ENCODE measurements at places on chromosomes 16 and 17.

DNA sequence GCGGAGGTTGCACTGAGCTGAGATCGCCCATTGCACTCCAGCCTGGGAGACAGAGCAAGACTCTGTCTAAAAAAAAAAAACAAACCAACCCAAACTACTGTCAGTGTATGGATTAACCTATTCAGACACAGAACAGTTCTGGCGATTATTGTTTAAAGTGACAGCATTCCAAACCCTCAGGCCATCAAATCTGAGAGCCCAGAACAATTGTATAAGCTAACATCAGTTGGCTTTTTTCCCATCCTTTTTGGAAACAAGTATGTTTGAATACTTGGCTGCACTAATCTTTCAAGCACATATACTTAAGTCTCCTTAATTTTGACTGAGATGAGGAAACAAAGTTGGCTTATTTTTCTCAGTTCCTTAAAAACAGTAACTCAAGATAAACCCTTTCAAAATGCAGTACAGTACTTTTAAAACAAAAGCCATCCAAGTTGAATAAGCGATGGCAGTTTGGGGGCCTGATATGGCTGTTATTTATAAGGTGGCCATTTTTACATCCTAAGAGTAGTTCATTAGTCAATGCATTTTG is 1.4 kb downstream of the ZSWIM7 start:
- no peak for DNase-seq

GRCh38 chr16:85384833-85385462 is 228.2 kb upstream of the GSE1 start:
- no peak for DNase-seq

GRCh38 chr17:48122665-48123045 is 15.1 kb downstream of the SNX11 start:
- DNase-seq: no peak

DNA sequence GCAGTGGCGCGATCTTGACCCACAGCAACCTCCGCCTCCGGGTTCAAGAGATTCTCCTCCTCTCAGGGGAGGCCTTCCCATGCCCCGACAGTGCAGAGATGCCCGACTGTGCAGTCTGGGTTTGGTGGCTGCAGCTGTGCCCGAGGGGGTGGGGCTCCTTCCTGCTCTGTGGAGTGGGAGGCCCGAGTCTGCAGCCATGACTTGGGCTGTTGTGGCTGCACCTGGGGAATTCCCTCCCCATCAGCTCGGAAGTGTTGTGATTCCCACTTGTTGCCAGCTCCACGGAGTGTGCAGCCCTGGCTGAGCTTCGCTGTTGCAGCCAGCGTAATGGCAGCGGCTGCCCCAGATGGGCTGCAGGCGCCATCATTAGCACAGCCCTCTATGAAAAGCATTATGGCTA is 66.4 kb upstream of the SMIM36 start:
- DNase-seq: no peak

- no peak for DNase-seq
Measured at GRCh38 chr17:78343543-78344201, 16.2 kb downstream of the SOCS3 start.

GRCh38 chr17:1629504-1630310 is 1.1 kb upstream of the SLC43A2 start:
- DNase-seq: no peak

- DNase-seq: no peak
Measured at GRCh38 chr17:63995626-63996025, 2.5 kb upstream of the PRR29 start.

GRCh38 chr17:50972577-50972976 is 106.4 kb upstream of the TOB1 start:
- no peak for DNase-seq

GRCh38 chr17:38702916-38703741 is 1.9 kb upstream of the MLLT6 start:
- DNase-seq: no peak

DNA sequence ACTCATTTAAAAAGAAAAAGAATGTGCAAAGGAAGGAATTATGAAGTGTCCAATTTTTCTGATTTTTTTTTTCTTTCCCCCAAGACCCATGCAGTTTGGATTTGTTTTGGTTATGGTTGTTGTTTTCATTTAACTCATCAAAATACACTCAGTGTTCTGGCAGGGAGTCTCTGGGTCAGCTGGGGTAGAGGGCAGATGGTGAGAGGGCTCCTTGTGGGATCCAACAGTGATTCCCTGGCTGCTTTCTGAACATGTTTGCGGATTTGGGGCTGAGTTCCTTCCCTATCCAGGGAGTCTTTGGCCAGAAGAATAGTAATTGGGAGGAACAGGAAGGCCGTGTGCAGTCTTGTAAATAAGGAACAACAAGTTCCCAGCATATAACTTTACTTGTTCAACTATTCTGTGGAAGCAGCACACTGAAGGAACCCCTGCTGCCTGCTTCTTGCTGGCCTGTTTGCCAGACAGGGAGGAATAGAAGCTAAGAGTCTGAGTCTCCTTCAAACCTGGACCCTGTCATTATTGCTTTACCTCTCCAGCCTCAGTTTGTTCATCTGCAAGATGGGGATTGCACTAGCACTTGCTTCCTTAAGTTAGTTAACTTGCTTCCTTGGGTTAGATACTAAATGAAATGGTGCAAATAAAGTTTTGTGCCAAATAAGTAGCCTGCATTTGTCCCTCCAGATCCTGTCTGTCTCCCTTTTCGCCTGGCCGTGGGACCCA is 32.1 kb downstream of the C17orf67 start:
- no peak for DNase-seq

DNA sequence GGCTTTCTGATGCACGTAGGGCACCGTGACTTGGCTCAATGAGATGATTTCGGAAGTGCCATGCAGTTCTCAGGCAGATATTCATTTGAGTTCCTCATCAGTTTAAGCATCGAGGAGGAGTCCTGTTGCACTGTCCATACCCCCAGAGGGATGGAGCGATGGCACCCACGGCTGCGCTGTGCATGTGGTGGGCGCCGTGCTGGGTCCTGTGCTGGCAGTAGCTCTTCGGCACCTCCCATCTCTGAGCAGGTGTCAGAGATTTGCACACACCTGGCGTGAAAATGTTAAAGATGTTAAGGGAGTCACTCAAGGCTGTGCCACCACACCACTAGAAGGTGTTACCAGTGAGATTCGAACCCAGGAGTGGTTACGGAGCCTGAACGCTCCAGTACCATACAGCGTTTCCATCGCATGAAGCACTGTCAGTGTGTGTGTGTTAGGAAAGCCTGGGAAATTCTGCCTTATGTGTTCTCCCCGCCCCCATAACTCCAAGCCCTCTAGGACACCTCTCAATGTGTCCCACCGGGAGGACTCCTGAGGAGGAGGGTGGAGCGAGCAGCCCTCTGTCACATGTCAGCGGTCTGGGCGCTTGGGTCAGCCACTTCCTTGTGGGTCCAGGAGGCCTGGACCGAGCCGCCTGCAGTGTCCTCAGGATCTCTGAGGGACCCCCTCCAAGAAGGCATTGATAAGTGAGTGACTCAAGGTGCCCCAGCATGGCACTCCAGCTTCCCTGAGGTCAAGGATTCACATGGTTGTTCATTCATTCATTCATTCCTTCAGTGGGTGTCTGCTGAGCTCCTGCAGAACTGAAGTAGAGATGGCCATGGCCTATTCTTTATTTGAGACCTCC is 3.8 kb downstream of the MRC2 start:
- DNase-seq: no peak

DNA sequence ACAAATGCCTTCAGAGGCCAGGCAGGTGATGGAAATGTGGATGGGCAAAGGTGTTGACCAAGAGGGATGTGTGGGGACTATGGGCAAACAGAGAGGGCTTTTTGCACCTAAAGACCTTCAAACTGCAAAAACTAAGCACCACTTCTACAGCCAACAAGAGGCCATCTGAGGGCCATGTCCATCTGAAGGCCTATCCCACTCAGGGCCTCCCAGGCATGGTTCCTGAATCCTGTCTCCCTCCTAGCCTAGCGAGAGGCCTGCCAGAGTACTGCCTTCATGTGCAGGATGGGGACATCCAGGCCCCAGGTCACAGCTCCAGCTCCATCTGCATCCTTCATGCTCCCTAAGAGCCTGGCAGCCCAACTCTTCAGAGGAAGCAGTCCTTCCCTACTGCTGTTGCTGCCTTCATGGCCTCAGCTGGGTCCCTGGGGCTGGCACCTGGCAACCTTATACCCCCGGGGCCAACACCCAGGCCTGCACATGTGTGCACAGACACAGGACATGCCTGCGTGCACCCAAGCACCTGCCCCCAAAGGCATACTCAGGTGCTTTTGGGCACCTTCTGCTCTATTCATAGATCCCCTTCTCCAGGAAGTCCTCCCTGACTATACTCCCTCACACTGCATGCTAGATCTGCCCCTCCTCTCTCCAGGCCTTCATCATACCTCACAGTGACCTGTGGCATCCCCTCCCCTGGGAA is 95.2 kb downstream of the C16orf78 start:
- DNase-seq: no peak

- no peak for DNase-seq
Measured at GRCh38 chr16:81830845-81831540, 51.9 kb downstream of the PLCG2 start.

- DNase-seq: no peak
Measured at GRCh38 chr17:1058423-1059130, 61.6 kb downstream of the TIMM22 start.

DNA sequence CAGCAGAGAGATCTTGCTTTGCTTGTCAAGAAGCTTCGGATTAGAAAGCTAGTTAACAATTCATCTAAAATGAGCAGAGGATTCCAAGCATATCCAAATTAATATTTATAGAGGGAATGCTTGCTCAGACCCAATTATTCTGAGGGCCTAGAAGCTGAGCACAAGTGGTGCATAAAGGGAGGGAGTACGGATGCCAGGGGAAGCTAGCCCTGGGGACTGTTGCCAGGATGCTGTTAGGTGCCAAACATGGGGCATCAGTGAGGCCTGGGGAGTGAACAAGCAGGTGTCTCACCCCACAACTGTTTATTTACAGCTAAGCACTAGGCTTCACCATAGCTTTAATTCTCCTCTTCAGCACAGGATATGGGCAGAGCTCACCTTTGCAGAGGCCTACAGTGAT is 684.1 kb upstream of the C16orf82 start:
- no peak for DNase-seq

DNA sequence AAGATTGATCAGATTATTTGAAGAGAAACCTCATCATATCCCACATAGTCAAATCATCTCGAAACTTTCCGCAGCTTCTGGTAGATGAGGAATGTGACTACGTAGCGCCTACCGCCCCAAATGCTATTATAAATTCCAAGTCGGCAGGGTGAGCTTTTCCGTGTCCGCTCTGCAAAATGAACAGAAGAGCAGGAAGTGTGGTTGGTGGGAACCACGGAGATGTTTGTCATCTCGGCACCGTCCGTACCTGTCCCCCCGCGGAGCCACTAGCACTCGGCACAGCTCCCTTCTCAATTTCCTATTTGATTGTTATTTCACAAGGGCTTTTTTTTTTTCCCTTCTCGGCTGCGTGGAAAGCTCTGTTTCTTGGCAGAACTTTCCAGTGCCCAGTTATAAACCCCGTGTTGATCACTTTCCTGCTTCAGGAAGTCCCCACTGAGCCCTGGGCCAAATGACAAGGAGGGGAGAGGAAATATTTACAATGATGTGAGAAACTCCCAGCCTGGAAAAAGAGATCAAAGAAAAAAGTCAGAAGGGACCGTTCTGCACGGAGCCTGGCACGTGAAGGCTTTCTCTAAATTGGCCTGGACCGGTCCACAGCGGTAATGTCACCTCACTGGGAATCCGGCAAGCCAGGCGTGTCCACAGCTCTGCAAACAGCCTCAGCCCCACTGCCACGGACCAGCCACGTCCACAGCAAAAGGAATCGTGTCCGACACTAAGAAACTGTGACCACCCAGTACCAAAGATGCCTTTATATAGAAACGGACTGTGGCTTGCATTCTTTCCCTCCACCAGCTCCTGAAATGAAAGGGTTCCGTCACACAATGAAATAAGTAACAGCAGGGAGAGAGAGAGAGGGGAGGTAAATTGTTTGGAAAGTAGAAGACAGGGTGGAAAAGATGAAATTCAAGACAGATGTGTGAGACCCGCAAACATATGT is 65.0 kb downstream of the MRM3 start:
- DNase-seq: no peak

- DNase-seq: no peak
Measured at GRCh38 chr16:2370721-2371120, 30.2 kb upstream of the ABCA3 start.

DNA sequence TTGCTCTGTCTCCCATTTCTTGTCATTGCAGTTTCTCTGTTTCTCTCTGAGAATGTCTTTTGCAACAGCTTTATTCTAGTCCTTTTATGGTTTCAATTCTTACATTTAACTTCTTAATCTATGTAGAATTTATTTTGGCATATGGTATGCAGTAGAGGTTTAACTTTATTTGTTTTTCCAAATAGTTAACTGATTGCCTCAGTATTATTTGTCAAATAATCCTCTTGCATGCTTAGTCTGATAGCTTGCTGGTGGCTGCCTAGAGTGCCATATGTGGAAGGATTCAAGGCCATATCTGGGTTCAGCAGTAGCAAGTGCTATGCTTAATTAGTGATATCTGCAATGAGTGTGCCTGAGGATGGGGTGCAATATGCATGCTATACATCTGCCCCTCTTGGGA is 6.9 kb downstream of the SNTB2 start:
- no peak for DNase-seq

GRCh38 chr17:56113486-56113885 is 39.8 kb upstream of the ANKFN1 start:
- no peak for DNase-seq

DNA sequence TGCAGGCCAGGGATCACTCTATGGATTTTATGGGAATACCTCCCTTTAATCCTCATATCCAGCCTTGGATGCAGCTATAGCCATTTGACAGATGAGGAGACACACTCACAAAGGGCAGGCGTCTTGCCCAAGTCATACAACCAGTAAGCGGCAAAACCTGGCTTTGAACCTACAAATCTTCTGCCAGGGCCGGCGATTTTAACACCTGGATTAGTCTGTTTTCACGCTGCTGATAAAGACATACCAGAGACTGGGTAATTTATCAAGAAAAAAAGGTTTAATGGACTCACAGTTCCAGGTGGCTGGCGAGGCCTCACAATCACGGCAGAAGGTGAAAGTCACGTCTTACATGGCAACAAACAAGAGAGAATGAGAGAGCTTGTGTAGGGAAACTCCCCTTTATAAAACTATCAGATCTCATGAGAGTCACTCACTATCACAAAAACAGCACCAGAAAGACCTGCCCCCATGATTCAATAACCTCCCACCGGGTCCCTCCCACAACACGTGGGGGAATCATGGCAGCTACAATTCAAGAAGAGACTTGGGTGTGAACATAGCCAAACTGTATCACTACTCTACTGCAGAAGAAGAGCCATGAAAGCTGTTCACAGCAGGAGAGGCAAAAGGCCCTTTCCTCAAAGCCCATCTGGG is 67.5 kb downstream of the XYLT1 start:
- no peak for DNase-seq

GRCh38 chr17:35175638-35176415 is 18.4 kb downstream of the SLC35G3 start:
- no peak for DNase-seq

- DNase-seq: no peak
Measured at GRCh38 chr16:65032387-65032786, 89.5 kb downstream of the CDH11 start.

DNA sequence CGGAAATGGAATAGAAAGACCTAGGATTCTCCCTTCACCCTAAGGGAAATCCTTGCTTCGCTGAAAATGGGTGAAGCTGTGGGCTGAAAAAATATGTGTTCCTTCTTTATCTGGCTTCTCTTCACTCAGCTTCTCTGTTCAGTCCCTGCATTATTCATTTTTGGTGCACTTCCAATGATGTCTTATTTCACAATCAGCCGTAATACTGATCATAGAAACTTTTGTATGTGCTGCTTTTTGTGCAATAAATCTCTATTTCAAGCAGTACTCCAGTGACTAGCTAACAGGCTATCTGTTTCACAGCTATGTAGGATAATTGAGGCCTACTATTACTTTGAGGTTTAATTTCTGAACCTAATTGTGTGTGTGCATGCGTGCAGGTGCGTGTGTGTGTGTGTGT is 144.6 kb downstream of the FOXL1 start:
- no peak for DNase-seq

Data from D721Med (cell line).